ENCODE measurements at places on chromosomes 12 and 14.
A peak's percentile ranks its signal among the peaks of the same experiment; 100 is the strongest.

DNA sequence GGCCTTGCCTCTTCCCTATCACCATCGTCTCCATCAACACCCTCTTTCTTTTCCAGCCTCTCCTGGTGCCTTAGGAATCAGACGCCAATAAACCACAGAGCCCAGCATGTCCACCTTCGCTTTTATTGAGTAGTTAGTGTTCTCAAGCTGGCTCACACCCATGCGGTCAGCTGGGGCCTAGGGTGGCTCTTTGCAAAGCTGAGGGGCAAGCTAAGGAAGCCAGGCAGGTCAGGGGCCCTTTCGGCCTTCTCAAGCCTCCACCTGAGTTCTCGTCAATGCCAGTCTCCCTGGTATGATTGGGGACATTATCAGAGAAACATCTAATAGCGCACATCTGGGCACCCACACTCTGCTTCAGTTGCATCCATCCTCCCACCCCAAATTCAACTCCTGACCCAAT, 737 bp upstream of the TEX52 start:
- DNase-seq, result no peak

DNA sequence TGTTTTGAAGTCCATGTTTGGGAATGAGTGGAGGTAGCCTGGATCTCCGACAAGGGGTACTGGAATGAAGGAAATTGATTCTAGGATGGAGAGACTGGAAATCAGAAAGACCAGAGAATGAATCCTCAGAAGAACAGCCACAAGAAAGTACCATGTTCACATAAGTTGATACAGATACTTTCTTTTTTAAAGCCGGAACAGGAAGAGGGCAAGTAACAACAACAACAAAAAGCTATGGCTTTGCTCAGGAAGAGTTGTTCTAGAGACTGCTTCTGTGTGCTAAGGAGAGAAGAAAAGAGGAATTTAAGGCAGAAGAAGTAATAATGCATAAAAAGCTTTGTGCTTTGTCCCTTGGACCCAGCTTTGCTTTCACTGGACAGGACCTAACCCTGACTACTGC, 6.2 kb downstream of the TC2N start:
- no peak for DNase-seq

DNA sequence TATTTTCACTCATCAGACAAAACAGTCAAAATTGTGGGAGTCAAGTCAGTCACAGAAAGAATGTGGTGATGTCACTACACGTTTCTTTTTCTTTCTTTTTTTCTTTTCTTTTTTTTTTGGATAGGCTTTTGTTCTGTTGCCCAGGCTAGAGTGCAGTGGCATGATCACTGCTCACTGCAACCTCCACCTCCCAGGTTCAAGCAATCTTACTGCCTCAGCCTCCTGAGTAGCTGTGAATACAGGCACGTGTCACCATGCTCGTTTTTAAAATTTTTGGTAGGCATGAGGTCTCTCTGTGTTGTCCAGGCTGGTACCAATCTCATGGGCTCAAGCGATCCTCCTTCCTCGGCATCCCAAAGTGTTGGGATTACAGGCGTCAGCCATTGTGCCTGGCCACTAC, 2.3 kb downstream of the CLECL1 start:
- DNase-seq, result no peak

- DNase-seq, result no peak
Measured at GRCh38 chr14:105107351-105107750, 42.1 kb upstream of the GPR132 start.

- no peak for DNase-seq
Measured at GRCh38 chr14:62934439-62934838, 110.8 kb downstream of the KCNH5 start.

GRCh38 chr12:22821985-22822384, 197.0 kb downstream of the ETNK1 start:
- DNase-seq, result no peak

- no peak for DNase-seq
Measured at GRCh38 chr12:25352083-25352918, 101.6 kb upstream of the KRAS start.

DNA sequence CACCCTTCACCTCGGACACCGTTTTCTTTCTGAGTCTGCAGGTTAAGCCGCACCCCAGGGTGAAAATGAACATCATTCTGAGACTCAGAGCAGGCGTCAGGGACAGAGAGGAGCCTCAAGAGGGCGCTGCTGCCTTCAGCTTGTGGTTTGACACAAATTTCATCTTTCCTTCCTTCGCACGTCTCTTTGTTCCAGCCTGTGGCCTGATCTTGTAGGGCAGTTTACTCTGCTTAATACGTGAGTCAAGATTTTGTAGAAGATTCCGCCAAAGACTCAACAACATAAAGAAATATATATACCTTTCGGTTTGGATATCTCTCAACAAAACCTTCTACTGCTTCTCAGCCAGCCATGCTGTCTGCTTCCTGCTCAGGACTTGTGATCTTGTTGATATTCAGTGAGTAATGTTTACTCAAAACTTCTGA, 329.3 kb upstream of the OR4E1 start:
- no peak for DNase-seq

DNA sequence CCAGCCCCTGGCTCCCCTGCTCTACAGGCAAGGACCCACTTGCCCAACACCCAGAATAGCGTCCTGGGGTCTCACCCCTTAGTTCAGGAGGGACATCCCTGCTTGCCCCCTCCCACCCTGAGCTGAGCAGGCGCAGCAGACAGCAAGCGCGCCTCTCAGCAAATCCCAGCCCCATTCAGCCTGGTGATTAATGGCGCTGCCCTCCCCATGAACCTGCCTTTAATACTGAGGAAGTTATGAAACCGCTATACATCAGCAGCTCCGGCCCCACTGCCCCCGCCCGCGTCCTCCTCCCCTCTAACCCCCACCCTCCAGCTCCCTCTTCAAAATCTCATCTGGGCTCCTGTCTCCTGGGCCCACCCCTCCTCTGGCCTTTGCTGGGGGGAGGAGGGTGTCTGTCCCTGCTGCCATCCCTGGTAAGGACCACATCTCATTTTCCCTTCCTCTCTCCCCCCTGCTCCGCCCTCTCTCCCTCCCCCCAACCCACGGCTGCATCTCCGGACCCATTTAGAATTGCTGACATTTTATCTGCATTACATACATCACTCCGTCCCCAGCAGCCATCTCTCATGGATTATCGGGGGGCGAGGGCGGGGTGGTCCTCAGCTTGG, 7.1 kb upstream of the SMUG1 start:
- peak; percentile 82 for DNase-seq

GRCh38 chr14:61860294-61860918, 98.2 kb downstream of the SNAPC1 start:
- peak; percentile 52 for DNase-seq

DNA sequence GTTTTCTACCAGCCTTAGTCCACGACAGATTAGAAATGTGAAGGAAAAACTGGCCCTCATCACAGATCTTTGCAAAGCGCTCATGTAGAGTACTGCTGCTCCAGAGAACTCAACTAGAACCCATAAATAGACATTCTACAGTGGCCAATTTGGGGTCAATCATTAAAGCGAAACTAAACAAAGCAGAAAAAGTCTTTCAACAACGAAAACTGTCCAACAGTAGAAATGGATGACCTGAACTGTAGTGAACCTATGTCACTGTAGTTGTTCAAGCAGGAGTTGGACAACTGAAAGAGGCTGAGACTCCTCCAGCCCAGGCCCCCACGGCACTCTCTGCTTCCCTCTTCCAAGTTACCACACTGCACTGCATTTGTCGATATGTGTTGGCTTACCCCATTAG, 472.6 kb downstream of the BCAT1 start:
- no peak for DNase-seq

DNA sequence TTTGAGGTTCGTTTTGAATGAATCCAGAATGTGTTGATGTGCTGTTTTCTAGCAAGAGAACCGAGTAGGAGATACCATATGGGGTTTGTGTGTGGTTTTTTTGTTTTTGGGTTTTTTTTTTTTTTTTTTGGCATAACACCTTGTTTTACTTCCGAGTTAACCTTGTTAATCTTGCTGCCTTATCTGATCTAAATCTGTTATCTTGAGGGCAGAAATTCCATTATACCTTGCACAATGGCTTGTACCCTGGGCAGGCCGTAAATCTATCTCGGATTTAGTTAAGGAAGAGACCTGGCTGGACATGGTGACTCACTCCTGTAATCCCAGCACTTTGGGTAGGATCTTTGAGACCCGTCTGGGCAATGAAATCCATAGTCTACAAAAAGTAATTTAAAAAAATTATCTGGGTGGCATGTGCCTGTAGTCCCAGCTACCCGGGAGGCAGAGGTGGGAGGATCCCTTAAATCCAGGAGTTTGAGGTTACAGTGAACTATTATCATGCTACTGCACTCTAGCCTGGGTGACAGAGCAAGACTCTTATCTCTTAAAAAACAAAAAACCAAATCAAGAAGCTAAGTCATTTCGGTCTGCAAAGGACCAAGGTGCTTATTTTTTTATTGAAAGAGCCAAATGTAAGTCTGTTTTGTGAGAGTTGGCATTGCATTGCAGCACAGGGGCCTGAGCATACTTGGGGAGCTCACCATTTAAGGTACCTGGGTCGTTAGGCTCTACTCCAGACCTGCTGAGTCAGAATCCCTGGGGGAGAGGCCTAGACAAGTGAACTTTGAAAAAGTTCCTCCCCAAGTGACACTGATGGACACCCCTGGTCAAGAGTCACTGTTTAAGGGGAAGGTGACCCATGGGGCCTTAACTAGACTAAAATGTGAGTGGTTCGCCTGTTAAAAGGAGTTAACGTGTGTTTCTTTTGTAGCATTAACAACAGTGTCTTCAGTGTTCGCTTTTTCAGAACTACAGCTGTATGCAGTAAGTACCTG, 6.7 kb downstream of the DLST start:
- DNase-seq, result peak; percentile 54

GRCh38 chr12:107519906-107520859, 165.4 kb upstream of the PWP1 start:
- DNase-seq, result no peak

GRCh38 chr14:86279405-86279804, 749.5 kb downstream of the FLRT2 start:
- DNase-seq, result no peak

DNA sequence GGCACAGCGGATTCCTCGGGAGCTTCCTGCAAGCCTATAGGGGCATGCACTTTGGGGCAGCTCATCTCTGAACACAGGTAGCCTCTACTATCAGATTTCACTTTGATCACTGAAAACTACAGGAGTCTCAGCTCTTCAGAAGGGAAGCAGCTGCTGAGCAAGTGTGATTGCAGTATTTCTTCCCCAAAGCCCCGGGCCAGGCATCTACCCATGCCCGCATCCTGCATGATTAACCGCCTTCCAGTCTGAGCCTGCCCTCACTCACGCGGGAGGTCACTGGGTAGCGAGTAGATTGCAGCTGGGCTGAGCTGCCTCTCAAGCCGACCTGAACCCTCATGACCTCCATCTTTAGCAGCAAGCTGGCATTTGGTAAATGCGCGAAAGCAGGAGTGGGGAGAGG, 334.7 kb downstream of the DPF3 start:
- DNase-seq, result no peak

GRCh38 chr14:61350427-61351270, 29.3 kb downstream of the PRKCH start:
- DNase-seq, result no peak

DNA sequence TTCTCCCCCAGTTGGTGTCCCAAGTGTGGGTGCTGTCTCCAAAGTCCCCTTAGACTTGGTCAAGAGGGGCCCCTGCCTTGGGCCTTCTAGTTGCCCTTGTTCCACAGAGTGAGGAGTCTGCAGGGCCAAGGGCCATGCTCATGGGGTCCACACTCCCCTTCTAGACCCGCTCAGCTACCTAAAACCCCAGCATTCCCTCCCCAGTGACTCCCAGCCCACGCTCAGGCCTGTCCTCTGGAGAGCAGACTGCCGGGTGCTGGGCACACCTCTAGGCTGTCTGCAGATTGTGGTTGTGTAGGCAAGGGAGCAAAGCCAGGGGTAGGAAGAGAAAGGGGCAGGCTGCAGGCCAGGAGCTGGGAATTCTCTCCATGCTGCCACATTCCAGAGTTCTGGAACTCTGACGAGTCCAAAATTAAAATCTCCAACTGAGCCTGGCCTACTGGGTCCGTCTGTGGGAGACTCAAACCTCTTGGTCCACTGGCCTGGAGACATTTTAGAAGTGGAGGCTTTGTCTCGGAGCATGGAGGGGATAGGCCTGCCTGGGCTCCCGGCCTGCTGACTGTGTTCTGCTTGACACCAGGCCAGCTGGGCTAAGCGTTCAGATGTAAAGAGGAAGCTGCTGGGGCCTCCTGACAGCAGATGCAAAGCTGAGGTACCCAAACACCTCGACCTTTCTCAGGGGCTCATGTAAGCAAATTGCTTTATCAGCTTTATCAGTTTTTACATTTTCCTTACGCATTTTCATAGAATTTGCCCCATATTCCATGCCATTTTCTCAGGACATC, 13.7 kb upstream of the KRT5 start:
- no peak for DNase-seq

- DNase-seq, result no peak
Measured at GRCh38 chr12:75477137-75477536, 3.4 kb upstream of the GLIPR1 start.

DNA sequence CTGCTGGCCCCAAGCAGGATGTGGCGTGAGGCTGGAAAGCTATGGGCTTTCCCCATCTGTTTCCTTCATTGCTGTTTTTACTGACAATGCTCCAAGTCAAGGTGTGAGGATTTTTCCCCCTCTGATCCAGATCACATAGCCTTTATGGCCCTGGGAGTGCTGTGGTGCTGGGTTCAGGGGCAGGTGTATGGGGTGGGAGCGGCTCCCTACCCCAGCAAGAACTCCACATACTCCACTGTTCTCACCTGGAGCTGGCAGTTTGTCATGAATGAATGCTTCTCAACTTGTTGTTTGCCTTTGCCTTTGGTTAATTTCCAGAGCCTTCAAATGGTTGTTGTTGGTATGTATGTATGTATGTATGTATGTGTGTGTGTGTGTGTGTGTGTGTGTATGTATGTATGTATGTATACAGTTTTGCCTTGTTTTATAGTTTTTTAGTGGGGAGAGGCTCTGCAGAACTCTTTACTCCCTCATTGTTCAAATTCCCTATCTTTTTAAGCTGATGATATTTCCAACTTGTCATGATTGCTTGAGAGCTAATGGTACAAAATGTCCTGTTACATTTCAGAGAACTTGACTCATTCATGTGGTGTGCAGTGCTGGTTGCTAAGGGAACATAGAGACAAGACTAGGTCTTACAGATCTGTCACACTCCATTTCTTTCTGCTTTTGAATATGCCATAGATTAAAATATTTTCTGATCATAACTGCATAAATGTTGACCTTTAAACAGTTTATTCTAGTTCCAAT, 36.6 kb upstream of the ASPG start:
- no peak for DNase-seq

GRCh38 chr12:66176105-66176900, 6.5 kb upstream of the TMBIM4 start:
- DNase-seq, result no peak

- DNase-seq, result peak; percentile 14
Measured at GRCh38 chr12:7190268-7191055, 976 bp downstream of the PEX5 start.

DNA sequence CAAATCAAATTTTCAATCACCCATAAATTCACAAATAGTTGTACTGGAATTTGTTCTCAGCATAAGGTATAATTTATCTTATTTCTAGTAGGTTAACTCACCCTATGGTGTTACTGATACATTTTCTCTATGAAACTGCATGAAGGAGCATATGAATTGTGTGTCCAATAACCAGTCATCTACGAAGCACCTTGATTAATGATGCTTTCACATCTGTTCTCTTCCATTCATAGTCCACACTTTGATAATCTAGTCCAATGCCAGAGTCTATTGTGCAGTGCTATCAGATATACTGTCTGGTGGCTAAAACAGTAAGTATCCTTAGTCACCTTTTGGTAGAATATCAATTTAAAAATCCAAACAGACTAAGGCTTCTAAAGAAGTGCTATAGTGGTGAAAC, 876.0 kb downstream of the RPS29 start:
- no peak for DNase-seq

GRCh38 chr12:50059440-50060119, 2.2 kb downstream of the ASIC1 start:
- no peak for DNase-seq

GRCh38 chr14:56821805-56822610, 11.7 kb upstream of the OTX2 start:
- no peak for DNase-seq
